Activated T-helper 17 cell treated with anti-CD3 and anti-CD28 coated beads, Interleukin-2, amount 50 U/mL, for 72 hours (primary cell): ENCODE measurements at places on chromosomes 1 and 21.
A peak's percentile ranks its signal among the peaks of the same experiment; 100 is the strongest.

DNA sequence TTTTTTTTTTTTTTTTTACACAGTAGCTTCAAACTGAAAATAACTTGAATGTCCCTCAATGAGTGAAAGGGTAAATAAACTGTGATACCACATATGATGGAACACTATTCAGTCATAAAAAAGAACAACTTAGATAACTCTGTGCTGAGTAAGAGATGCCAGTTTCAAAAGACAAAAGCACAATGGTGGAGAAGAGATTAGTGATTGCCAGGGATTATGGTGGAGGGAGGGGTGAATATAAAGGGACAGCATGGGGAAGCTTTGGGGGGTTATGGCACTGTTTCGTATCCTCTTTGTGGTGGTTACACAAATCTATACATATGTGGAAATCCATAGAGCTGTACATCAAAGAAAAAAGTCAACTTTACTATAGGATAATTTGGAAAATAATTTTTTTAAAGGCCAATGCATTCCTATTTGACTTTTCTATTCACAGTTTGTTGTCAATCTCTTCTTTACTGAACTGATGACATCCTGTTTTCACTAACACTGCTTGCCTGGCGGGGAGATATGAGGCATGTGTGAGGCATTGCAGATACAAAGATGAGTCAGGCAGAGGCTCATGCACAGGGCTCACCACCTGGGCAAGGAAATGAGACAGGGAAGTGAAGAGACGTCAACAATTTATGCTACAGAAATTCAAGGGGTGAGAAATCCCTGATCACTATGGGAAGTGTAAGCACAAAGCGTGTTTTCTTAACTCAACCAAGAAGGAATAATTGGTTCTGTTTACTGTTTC is 302.7 kb downstream of the DUSP10 start:
- ATAC-seq: peak; percentile 91

GRCh38 chr21:14243874-14244273 is 27.9 kb downstream of the RBM11 start:
- no peak for ATAC-seq

GRCh38 chr1:101235696-101236515 is 913 bp upstream of the S1PR1 start:
- ATAC-seq: peak; percentile 48

- peak; percentile 77 for ATAC-seq
Observed at GRCh38 chr1:181141431-181141910, 53.0 kb downstream of the IER5 start.

GRCh38 chr1:41533016-41533730 is 48.7 kb upstream of the EDN2 start:
- ATAC-seq: no peak

DNA sequence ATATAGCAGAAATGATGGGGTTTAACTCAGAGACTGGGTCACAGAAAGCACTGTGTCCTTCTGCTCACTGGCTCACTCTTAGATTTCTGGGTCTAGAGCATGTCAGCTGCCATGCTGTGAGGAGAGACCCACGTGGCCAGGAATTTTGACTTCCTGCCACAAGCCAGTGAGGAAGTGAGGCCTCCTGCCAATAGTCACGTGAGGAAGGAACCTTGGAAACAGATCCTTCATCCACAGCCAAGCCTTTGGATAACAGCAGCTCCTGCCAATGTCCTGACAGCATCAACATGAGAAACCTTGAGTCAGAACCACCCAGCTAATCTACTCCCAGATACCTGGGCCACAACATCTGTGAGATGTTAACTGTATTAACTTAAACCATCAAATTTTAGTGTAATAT is 114.5 kb upstream of the PLPPR5 start:
- no peak for ATAC-seq

GRCh38 chr1:34532113-34532512 is 222.7 kb upstream of the GJB5 start:
- no peak for ATAC-seq

DNA sequence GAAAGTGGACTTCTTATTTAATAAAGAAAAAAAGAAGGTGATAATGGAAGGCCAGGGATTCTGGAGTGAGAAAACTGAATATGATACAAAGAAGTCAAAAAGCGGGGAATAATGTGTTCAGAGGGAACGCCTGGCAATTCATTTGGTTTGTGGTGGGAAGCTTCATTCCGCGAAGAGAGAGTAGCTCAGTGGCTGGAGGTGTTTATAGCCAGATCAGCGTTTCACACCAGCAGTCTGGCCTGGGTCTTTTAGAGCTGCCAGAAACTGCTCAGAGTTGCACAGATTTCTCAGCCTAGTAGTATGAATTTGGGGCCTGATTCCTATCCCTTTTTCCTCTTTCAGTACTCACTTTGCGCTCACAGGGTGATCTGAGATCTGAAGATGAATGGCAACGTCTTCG is 67.8 kb upstream of the IPO9 start:
- ATAC-seq: no peak

DNA sequence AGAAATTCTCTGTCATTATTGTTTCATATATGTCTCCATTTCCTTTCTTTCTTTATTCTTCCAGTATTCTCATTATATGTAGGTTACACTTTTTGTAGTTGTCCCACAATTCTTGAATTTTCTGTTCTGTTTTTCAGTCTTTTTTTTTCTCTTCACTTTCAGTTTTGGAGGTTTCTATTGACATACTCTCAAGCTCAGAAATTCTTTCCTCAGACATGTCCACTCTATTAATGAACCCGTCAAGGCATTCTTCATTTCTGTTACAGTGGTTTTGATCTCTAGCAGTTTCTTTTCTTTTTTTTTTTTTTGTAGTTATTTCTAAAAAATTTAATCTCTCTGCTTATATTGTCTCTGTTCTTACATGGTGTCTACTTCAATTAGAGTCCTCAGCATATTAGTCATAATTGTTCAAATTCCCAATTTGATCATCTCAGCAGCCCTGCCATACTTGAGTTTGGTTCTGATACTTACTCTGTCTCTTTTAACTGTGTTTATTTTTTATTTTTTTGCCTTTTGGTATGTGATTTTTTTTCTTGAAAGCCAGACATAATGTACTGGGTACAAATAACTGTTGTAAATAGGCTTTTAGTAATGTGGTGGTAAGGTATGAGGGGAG is 49.5 kb upstream of the KCNK2 start:
- no peak for ATAC-seq

GRCh38 chr1:37813529-37814145 is 5.6 kb upstream of the YRDC start:
- no peak for ATAC-seq

DNA sequence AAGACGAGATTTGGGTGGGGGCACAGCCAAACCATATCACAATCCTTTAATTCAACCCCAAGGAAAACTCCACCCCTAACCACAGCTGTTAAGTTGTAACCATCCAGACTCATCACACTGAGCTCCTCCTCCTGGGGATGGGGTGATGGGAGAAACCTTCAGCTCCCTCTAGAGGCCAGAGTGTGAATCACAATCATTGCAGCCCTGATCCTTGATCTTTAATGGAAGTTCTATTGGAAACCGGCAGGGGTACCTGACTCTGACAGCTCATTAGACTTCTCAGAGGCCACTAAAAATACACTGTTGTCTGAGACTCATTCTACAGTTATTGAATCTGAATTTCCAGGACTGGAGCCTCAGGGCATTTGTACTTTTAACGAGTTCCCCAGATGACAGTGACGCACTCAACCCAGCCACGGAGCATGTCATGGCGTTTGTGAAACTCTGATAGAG is 127.2 kb downstream of the IGSF21 start:
- ATAC-seq: no peak

DNA sequence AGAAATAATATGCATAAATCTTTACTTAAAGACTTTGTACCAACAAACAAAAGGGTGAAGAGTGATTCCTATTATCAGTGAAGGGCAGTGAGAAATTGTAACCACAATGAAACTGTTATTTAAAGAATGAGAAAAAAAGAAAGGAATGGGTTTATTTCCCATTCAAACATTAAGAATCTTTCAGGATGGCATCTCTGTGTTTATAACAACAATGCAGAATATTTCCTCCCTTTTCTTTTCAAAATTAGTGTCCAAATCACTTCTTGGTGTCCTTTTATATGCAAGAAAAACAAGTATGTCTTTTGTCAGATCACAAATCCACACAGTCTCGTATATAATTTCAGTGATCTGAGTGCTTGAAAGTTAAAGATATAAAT is 61.2 kb downstream of the PTPRC start:
- no peak for ATAC-seq

GRCh38 chr1:174448531-174448883 is 743 bp downstream of the GPR52 start:
- ATAC-seq: no peak

DNA sequence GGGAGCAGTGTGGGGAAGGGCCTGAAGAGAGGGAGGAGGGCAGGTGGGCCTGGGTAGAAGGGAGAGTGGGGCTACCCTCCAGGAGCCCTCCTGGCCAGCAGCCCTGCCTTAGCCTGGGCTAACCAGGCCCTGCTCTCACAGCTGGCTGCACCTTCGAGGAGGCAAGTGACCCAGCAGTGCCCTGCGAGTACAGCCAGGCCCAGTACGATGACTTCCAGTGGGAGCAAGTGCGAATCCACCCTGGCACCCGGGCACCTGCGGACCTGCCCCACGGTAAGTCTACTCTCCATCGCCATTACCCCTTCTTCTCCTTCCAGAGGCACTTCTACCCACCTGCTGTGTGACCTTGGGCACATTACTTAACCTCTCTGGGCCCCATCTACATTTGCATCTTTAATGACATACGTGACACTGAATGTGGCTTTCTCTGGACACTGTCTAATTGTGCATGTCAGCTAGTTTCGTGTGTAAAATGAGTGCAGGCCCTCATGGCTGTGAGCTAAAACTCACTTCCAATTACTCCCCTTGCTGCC is 18.9 kb downstream of the PTPRU start:
- no peak for ATAC-seq

- ATAC-seq: no peak
Observed at GRCh38 chr1:184958554-184959353, 15.6 kb downstream of the NIBAN1 start.

- no peak for ATAC-seq
Observed at GRCh38 chr1:244757091-244757939, 78.1 kb upstream of the COX20 start.

DNA sequence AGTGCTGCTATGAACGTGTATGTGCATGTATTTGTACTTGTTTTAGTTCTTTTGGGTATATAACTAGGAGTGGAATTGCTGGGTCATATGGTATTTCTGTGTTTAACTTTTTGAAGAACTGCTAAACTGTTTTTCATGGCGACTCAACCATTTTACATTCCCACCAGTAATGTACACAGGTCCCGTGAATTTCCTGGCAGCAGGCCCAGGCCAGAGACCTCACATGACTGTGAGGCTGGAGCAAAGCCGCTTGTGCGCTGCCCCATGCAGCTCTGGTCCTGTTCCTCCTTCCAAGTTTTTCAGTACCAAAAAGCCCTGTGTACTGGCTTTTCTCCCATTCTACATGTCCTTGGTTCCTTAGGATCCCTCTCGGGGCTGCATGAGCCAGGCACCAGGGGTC is 29.6 kb downstream of the ACOT11 start:
- ATAC-seq: no peak

DNA sequence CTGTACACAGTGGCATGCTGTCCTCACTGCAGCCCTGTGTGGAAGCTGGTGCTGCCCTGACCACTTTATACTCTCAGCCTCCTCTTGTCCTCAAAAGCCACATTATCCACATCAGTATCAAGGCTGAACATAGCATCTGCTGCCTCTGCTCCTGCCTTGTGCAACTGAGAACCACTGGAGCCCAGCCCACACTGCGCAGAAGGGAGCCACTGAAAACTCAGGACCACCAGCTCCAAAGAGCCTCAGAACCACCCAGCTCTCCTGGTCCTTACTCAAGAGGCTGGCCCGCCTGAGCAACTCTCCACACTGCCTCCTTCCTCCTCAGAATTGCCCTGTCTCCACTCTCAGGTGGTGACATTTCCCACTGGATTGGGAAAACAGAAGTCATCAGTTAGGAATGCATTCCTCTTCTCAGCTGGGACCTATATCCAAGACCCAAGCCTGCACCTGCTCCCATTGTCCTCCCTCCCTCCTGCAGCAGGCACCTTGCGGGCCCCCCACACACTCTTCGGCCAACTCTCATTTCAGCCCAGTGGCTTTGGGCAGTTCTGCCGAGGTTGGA is 7.0 kb upstream of the KISS1 start:
- no peak for ATAC-seq

- ATAC-seq: no peak
Observed at GRCh38 chr1:89567797-89568196, 43.2 kb downstream of the LRRC8B start.

DNA sequence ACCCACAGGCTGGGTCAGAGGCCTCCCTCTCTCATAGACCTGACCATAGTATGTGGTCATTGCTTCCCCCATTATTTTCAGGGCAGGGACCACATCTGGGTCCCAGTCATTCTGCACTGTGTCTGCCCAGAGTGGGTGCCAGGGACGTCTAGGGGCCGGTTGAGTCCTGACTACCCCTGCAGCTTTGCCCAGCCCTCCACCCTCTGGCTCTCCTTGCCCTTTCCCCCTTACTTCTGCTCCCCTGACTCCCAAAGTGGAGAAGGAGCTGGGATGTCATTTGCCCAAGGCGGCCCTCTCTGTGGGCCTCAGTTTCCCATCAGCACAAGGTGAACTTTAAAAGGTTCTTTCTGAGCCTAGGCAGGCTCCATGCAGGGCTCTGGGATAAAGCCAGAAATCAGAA is 4.3 kb upstream of the TTC22 start:
- no peak for ATAC-seq

DNA sequence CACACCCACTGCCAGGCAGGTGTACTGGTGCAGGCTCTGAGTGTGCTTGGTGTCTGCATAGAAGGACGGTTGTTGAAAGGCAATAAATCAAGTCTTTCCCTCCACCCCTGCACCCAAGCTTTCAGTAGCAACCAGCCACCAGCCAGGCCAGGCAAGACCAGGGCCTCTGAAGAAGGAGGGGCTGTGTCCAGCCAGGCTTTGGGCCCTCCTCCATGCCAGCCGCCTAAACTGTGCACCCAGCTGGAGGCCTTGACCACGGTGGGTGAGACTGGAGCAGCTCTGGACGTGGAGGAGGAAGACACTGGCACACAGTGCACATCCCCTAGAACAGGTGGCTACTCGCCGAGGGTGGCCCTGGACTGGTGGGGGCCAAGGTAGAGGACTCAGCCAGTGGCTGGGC is 4.9 kb downstream of the OLIG2 start:
- no peak for ATAC-seq

DNA sequence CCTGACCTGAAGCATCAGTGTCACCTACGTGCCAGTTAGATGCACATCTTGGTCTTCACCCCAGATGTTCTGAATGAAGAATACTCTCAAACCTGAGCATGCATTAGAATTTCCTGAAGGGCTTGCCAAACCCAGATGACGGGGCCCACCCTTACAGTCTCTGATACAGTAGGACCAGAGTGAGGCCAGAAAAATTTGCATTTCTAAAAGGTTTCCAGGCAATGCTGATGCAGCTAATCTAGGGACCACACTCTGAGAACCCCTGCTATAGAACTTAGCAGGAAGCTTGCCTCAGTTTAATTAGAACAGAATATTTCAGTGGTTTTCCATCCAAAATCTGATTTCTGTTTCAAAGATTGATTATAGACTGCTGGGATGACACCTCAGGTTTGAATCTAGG is 9.9 kb upstream of the CTBS start:
- ATAC-seq: no peak

DNA sequence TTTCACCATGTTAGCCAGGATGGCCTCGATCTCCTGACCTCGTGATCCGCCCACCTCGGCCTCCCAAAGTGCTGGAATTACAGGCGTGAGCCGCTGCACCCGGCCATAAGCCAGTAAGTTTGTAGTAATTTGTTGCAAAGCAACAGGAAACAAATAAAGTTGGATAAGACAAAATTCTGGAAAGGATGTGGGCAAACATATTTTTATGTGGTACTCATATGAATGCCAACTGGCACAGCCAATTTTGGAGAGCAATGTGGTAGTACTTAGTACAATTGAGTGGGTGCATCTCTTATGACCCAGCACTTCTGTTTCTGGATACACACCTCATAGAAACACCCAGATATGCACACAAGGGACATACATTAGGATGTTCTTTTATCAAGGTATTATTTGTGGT is 8.4 kb upstream of the IL12RB2 start:
- no peak for ATAC-seq
